CMK (cell line): ENCODE measurements at places on chromosomes 6 and 20.

GRCh38 chr6:8100159-8100854 is 2.0 kb downstream of the EEF1E1 start:
- DNase-seq = no peak

DNA sequence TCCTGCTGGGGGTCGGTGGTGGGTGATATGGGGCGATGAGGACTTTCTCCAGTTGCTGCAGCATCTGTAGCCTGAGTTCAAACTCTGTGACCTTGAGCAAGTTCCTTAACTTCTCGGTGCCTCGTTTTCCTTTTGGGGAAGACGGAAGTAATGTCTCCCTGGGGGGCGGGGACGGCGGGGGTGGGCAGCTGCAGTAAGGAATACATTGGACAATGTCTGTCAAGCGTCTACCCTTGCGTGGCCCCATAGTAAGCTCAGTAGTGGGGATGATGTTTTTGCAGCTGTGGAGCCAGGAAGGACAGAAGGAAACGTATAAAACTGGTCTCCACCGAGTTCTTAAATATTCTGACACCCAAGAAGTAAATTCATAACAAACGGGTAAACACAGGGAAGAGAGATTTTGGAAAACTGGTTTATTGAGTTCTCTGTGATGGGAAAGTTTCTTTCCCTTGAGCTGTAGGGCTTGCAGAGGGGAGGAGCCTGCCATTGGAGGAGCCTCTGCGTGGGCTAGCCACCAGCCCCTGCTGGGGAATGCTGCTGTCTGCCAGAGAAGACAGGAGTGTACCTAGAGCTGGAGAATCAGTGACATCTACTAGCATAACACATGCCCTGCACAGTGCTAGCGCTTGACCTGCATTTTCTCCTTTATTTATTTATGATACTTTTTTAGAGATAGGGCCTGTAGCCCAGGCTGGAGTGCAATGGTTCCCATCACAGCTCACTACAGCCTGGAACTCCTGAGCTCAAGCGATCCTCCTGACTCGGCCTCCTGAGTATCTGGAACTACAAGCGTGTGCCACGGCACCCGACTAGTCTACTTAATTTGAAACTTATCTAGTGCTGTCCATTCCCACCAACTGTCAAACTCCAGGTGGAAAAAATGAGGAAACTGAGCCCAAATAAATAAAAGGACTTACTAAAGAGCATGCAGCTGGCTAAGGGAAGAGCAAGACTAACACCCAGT is 1.2 kb upstream of the ACSS1 start:
- DNase-seq = no peak

GRCh38 chr6:153858529-153858928 is 180.5 kb upstream of the OPRM1 start:
- no peak for DNase-seq

GRCh38 chr6:39819676-39820075 is 27.5 kb downstream of the DAAM2 start:
- DNase-seq = no peak

DNA sequence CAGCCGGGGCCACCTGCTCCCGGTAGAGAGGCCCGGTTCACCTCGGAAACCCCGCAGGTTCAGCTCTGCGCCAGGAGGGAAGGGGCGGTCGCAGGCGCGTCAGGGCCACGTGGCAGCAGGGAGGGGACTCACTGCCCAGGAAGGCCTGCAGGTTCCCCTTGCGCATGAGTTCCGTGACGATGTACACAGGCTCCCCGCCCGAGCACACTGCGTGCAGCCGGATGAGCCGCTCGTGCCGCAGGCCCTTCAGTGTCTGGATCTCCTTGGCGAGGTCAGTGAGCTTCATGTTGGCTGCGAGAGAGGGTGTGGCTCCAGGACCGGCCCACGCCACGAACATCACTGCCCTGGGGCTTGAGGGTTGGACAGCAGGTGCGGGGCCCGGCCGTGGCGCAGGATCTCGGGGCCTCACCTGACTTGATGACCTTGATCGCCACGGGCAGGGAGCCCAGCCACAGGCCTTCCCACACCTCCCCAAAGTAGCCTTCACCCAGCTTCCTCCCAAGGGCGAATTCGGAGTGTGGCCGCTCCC is 4.9 kb upstream of the PTK6 start:
- DNase-seq = no peak

- DNase-seq = no peak
Observed at GRCh38 chr6:163356324-163356723, 58.2 kb upstream of the QKI start.

DNA sequence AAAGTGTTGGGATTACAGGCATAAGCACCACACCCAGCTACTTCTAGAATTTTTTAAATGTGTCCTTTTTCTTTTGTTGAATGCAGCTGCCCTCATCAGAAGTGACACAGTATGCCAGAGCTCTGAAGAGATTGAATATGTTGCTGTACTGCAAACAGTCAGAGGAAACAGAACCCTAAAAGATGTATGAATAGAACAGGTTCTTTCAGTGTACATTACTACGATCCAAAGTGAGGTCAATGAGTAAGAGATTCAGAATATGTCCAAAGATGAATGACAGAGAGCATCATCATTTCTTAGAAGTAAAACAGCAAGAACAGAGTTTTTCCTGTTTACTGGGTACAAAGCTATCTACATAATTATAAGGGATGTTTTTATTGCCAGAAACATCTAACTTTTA is 268.5 kb downstream of the NRN1 start:
- no peak for DNase-seq

DNA sequence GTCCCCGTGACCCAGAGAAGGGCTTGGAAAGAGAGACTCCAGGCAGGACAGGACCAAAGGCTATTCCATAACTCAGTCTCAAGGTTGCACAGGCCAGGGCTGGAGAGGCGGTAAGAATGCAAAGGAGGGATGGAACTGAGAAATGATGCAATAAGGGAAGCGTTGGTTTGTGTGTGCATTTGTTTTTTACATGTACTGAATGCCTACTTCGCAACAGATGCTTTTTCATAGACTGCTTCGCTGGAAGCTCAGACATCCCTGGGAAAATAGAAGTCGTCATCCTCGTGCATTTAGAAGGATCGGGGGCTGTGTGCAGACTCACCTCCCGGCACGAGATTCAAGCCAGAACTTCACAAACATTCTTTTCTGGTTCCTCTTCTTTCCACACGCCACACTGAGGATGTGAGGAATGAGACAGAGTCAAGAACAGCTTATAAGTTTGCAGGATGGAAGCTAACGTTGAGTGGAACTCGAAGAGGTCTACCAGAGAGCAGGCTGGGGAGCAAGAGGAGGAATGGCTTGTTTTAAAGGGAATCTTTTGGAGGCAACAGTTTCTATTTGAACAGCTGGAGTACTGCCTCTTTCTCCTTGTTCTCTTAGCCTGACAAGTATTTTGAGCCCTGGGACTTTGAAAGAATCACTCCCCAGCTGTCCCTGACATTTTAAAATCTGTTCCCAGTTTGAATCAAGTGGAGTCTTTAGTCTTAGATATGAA is 19.3 kb upstream of the LY86 start:
- no peak for DNase-seq

GRCh38 chr6:170405311-170405975 is 98.9 kb downstream of the FAM120B start:
- no peak for DNase-seq

DNA sequence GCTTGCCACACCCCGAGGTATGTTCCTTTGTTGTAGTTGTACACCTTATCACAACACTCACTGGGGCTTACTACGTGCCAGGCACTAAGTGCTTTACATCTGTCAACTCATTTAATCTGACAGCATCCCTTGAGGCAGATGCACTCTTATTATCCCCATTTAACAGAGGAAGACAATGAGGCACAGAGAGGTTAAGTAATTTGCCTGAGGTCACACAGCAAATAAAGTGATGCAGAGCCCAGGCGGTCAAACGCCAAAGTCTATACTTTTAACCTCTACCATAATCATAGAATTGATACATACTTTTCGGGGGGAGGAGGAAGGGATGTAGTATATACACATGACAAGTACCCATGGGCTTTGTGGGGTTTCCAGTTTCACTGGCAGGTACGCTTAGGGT is 37.7 kb downstream of the MDFI start:
- no peak for DNase-seq

- no peak for DNase-seq
Observed at GRCh38 chr6:7138046-7138531, 30.3 kb downstream of the RREB1 start.

GRCh38 chr6:43742931-43743632 is 26.9 kb upstream of the VEGFA start:
- no peak for DNase-seq

DNA sequence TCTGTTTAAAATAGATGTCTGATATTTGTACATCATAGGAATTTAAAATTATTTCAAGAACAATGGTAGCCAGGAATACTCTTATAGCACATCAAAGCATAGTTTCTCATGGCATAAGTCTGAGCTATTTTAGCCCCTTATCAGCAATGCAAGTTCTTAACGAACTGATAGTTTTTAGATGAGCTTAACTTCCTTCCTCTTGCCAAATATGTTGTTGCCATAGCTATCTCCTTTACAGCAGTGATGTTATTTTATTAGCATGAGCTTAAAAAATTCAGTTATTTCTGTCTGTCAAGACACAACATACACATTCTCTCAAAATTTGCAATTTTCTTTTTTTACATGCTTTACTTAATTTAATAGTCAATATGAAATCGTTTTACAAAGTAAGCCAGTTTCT is 867.2 kb downstream of the PHF3 start:
- no peak for DNase-seq

DNA sequence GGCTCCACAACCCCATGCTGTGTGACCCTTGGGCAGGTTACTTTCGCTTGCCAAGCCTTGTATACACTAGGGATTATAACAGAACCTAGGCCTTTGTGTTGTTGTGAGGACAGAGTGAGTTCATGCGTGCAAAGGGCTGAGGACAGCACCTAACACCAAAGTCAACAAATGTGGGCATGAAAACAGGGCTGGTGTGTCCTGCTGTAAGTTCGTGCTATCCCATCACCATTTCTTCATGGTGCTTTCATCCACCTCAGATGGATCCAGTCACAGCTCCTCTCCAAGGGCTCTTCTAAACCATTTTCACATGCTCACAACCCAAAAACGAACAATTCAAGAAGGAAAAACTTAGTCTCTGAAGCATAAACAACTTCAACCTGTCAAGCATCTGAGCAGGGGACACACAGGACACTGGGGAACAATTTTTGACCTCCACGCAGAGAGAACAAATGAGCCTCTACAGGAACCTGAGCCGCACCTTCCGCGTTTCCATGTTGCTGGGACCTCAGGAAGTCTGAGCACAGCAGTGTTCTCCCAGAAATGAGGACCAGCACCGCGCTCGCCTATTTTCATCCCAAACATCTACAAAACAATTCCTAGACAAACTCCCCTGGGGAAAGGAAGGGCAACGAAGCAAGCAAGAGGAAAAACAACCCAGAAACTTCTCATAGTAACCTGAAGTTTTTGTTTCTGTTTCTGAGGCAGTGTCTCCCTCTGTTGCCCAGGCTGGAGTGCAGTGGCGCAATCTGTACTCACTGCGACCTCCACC is 3.1 kb downstream of the LRP11 start:
- DNase-seq = no peak

- no peak for DNase-seq
Observed at GRCh38 chr6:166515072-166515810, 71.2 kb downstream of the RAMACL start.

DNA sequence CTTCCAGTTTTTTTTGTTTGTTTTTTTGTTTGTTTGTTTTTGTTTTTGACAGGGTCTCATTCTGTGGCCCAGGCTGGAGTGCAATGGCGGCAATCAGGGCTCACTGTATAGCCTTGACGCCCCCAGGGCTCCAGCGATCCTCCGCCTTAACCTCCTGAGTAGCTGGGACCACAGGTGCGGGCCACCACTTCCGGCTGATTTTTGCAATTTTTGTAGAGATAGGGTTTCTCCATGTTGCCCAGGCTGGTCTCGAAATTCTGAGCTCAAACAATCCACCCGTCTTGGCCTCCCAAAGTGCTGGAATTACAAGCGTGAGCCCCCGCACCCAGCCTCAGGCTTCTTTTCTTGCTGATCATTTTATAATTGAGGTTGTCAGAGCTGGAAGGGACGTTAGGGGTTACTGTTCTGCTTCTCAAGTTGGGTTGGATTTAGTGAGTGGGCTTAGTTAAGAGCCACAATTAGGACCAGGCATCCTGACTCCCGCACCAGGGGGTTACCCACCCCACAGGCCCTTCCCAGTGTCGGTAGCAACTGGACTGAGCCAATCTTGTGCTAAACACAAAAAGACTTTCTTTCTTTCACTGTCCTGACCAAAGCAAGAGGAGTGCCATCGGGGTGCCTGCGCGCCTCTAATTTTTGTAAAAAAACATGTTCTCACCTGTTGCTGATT is 13.1 kb upstream of the ZSCAN9 start:
- DNase-seq = no peak

DNA sequence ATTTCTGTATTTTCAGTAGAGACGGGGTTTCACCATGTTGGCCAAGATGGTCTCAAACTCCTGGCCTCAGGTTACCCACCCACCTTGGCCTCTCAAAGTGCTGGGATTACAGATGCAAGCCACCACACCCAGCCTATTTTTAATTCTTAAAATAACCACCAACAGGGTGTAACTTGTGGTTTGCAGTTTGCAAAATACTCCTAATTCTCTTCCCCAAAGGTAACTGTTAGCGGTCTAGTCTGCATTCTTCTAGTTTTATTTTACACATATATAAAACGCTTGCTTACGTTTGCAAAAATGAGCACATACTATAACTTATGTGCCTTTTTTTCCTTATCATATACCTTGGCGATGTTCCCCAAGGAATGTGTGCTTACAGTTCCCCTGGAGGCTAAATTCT is 25.6 kb upstream of the CHMP4B start:
- no peak for DNase-seq
